ENCODE measurements at places on chromosomes 4 and X. TPM values are rescaled to one million over a fixed set of nuclear protein-coding genes. Genes with fewer than 3 reads are reported as not detected.
A peak's percentile ranks its signal among the peaks of the same experiment; 100 is the strongest.

The FDCSP gene
- not detected for total RNA-seq

The ZNF630 gene
- total RNA-seq = 3.0 TPM

- H3K36me3 ChIP-seq = no peaks in the 10 kb centered on the region
- H3K27ac ChIP-seq = no peak overlapping the region
- no peak overlapping the region for H3K4me3 ChIP-seq
- no peak for DNase-seq
- no peaks in the 10 kb centered on the region for H3K4me1 ChIP-seq
- no peaks in the 10 kb centered on the region for H3K27me3 ChIP-seq
Measured at GRCh38 chr4:171524903-171525302, 288.3 kb upstream of the GALNTL6 start.

The SHROOM4 gene
- total RNA-seq = 23.0 TPM

DNA sequence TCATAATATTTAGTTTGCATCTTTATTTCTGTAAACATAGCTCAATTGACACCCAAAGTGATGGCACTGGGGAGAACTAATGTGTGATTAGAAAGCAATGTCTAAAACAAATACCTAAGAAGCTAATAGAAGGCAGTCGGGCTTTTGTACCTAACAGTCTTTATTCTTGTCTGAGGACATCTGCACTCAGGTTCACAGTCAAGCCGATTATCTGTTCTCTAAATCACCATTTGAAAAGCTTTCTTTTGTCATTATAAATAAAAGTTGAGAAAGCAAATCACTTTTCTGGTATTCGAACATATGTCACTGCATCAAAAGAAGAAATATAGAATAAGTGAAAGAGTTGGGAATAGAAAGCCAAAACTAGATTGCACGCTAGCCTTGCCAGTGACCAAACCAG lies 2037.9 kb upstream of the TENM3 start:
- H3K27ac ChIP-seq = no peak overlapping the region
- no peak for DNase-seq

The HOPX gene
- 729 TPM for total RNA-seq

The CENPU gene
- 11.3 TPM for total RNA-seq

The TMEM154 gene
- total RNA-seq = 6.7 TPM

The F11 gene
- total RNA-seq = 5.4 TPM

- no peak overlapping the region for H3K4me3 ChIP-seq
- H3K27ac ChIP-seq = no peak overlapping the region
- H3K36me3 ChIP-seq = no peaks in the 10 kb centered on the region
- H3K4me1 ChIP-seq = no peaks in the 10 kb centered on the region
- H3K27me3 ChIP-seq = peaks cover 7% of the 10 kb centered on the region
Measured at GRCh38 chrX:153621949-153622598, 23.1 kb upstream of the CCNQ start.

DNA sequence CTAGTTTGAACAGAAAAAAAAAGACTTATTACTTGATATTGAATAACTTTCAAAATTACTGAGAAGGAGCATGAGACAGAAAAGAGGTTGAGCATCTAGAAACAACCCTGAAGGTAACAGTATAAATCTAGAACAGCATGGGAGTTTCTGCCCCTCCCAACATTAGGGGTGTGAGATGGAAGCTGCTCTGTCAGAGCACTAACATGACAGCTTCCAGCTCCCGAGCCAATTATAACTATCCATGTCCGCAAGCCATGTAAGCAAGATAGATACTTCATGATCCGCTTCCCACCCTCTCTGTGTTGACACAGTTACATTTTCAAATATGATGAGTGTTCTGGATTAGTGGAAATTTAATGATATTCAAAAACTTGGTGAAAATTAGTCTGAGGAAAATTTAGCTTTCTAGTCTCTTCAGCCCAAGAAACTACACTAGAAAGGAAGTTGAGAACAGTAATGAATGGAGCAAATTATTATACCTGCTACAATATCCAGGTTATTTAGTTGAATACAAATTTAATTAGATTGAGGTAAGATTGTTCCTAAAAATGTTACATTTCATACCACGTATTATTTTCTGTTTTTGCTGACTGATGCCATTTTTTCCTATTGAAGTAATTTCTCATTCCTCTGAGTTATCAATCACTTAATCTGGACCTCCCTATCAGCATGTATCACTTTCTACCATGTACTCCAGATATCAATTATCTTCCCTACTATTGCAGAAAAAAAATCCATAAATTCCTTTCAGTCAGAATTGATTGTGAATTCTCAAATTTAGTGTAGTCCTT lies 129.3 kb upstream of the SLIT2 start:
- no peak for DNase-seq
- no peak overlapping the region for H3K4me3 ChIP-seq
- H3K27me3 ChIP-seq = no peaks in the 10 kb centered on the region
- no peaks in the 10 kb centered on the region for H3K4me1 ChIP-seq
- no peak overlapping the region for H3K27ac ChIP-seq

The ARHGEF38 gene
- 12.0 TPM for total RNA-seq

The NLRP2B gene
- not detected for total RNA-seq

The SPOCK3 gene
- total RNA-seq = 0.15 TPM

The VBP1 gene
- total RNA-seq = 44.4 TPM

GRCh38 chr4:84498935-84499623 lies at the start of gene NKX6-1:
TSS of gene NKX6-1 (minus strand) at chr4:84499292. CDS start at chr4:84498228, 1,064 bp downstream.
- DNase-seq = no peak
- no peak within 1 kb of the TSS for H3K27ac ChIP-seq
- H3K27me3 ChIP-seq = peaks cover 100% of the 10 kb centered on the region
- H3K4me1 ChIP-seq = peaks cover 34% of the 10 kb centered on the region
- H3K4me3 ChIP-seq = peak within 1 kb of the TSS; percentile 12

- no peaks in the 10 kb centered on the region for H3K4me1 ChIP-seq
- H3K27me3 ChIP-seq = no peaks in the 10 kb centered on the region
- no peak overlapping the region for H3K4me3 ChIP-seq
Measured at GRCh38 chrX:16063921-16064320, 59.4 kb upstream of the GRPR start.

GRCh38 chrX:24999511-24999910 lies 16.3 kb downstream of the ARX start:
- H3K27ac ChIP-seq = no peak overlapping the region
- H3K4me1 ChIP-seq = peaks cover 3% of the 10 kb centered on the region
- DNase-seq = no peak
- H3K36me3 ChIP-seq = no peaks in the 10 kb centered on the region
- peaks cover 31% of the 10 kb centered on the region for H3K27me3 ChIP-seq

GRCh38 chr4:132071815-132072214 lies 1077.3 kb upstream of the PCDH10 start:
- H3K27me3 ChIP-seq = no peaks in the 10 kb centered on the region
- H3K36me3 ChIP-seq = no peaks in the 10 kb centered on the region
- no peak overlapping the region for H3K4me3 ChIP-seq
- no peak overlapping the region for H3K27ac ChIP-seq

GRCh38 chr4:160562661-160563060 lies 1459.8 kb downstream of the RAPGEF2 start:
- no peak for DNase-seq
- no peak overlapping the region for H3K27ac ChIP-seq
- H3K36me3 ChIP-seq = no peaks in the 10 kb centered on the region

DNA sequence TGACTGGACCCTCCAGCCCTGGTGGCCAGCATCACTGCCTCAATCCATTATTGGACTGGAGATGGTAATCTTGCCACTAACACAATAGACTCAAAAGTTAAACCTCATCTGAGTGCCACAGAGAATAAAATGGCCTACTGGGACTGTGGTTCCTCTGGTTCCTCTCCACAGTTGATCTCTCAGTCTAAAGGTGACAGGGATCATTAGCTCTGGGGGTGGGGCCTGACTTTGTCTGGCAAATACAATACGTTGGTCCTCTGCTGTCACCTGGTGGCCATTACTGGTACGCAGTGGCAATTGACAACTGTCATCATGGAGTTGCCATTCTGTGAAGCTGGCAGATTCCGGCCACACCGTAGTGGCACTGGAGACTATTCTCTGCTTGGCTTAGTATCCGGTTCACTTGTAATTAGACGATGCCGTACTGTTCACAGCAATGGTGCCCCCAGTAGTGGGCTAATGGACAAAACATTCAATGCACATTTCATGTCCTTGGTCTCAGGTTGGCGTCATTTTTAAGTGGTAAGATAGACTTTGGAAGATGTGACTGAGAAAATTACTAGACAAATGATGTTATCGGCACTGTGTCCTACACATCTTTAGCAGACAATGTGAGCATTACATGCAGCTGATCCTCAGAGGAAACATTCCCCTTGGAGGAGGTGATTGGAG lies 6.7 kb downstream of the FGFBP2 start:
- no peak overlapping the region for H3K4me3 ChIP-seq
- peaks cover 12% of the 10 kb centered on the region for H3K27me3 ChIP-seq
- H3K36me3 ChIP-seq = no peaks in the 10 kb centered on the region
- DNase-seq = peak; percentile 20
- no peaks in the 10 kb centered on the region for H3K4me1 ChIP-seq
- H3K27ac ChIP-seq = no peak overlapping the region

- no peaks in the 10 kb centered on the region for H3K27me3 ChIP-seq
- peak overlapping the region; percentile 82 for H3K27ac ChIP-seq
- peaks cover 21% of the 10 kb centered on the region for H3K4me1 ChIP-seq
Measured at GRCh38 chr4:184346682-184347081, 127.7 kb downstream of the IRF2 start.

DNA sequence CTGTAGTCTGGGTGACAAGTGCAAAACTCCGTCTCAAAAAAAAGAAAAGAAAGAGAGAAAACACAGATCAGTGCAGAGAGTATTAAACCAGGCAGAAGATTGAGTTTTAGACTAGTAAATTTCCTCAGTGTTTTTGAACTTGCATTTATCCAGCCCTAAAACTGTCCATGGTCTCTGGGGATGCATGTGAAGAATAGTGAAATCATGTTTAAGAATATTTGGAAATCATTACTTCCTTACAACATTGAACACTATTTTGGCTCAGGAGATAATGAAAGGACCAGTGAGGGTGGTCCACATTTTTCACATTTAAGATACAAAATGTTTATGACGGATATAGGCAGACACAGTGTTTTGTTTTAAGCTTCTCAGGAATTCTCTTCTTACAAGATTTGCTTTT lies 195.8 kb upstream of the RASGEF1B start:
- H3K36me3 ChIP-seq = no peaks in the 10 kb centered on the region
- no peak for DNase-seq
- H3K27me3 ChIP-seq = no peaks in the 10 kb centered on the region
- H3K27ac ChIP-seq = no peak overlapping the region
- H3K4me3 ChIP-seq = no peak overlapping the region

- no peaks in the 10 kb centered on the region for H3K36me3 ChIP-seq
- H3K4me1 ChIP-seq = no peaks in the 10 kb centered on the region
- H3K27me3 ChIP-seq = no peaks in the 10 kb centered on the region
- H3K4me3 ChIP-seq = no peak overlapping the region
- H3K27ac ChIP-seq = no peak overlapping the region
Measured at GRCh38 chrX:38987198-38987651, 186.0 kb downstream of the MID1IP1 start.

DNA sequence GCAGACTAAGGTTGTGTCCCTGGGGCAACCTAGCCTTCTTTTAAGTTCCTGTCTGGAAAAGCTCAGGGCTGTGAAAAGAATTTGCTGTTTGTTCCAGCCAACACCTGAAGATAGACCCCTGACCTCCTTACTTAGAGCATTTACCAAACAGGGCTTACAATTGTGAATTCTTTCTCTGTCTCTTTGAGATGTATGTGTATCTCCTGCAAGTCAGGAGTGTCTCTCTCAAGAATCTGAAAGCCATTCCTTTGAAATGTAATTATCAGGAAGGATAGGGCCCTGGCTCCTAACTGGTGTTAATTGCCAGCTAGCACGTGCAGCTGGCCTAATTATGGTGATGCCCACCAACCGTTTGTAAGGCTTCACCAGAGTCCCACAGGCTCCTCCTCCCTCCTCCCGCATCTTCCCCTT lies 18.2 kb downstream of the CCNG2 start:
- H3K27ac ChIP-seq = no peak overlapping the region
- H3K4me1 ChIP-seq = no peaks in the 10 kb centered on the region
- H3K27me3 ChIP-seq = no peaks in the 10 kb centered on the region
- peaks cover 8% of the 10 kb centered on the region for H3K36me3 ChIP-seq
- no peak overlapping the region for H3K4me3 ChIP-seq

The PAGE1 gene
- not detected for total RNA-seq

- no peak for DNase-seq
- no peaks in the 10 kb centered on the region for H3K36me3 ChIP-seq
- no peak overlapping the region for H3K4me3 ChIP-seq
- no peaks in the 10 kb centered on the region for H3K27me3 ChIP-seq
Measured at GRCh38 chrX:1833656-1834360, 218.9 kb downstream of the ASMT start.

- H3K27ac ChIP-seq = no peak overlapping the region
- no peak overlapping the region for H3K4me3 ChIP-seq
- peaks cover 7% of the 10 kb centered on the region for H3K27me3 ChIP-seq
- DNase-seq = no peak
- H3K36me3 ChIP-seq = no peaks in the 10 kb centered on the region
- peaks cover 24% of the 10 kb centered on the region for H3K4me1 ChIP-seq
Measured at GRCh38 chr4:148435654-148436406, 6.4 kb downstream of the NR3C2 start.

GRCh38 chr4:24730256-24731001 lies 64.9 kb upstream of the SOD3 start:
- no peaks in the 10 kb centered on the region for H3K27me3 ChIP-seq
- no peaks in the 10 kb centered on the region for H3K4me1 ChIP-seq

The HEPH gene
- total RNA-seq = 34.6 TPM

The XAGE1A gene
- total RNA-seq = not detected

GRCh38 chr4:107693132-107693531 lies 26.9 kb downstream of the PAPSS1 start:
- no peak for DNase-seq
- no peaks in the 10 kb centered on the region for H3K4me1 ChIP-seq
- H3K4me3 ChIP-seq = no peak overlapping the region
- H3K27ac ChIP-seq = peak overlapping the region; percentile 52
- H3K27me3 ChIP-seq = no peaks in the 10 kb centered on the region
- H3K36me3 ChIP-seq = peaks cover 5% of the 10 kb centered on the region

- peaks cover 28% of the 10 kb centered on the region for H3K4me1 ChIP-seq
- H3K4me3 ChIP-seq = no peak overlapping the region
- peaks cover 8% of the 10 kb centered on the region for H3K36me3 ChIP-seq
- no peak overlapping the region for H3K27ac ChIP-seq
Measured at GRCh38 chr4:184451726-184452125, 22.6 kb downstream of the IRF2 start.

GRCh38 chr4:151983854-151984253 lies 223.0 kb upstream of the GATB start:
- H3K36me3 ChIP-seq = no peaks in the 10 kb centered on the region
- H3K27ac ChIP-seq = no peak overlapping the region
- H3K4me3 ChIP-seq = no peak overlapping the region
- H3K27me3 ChIP-seq = no peaks in the 10 kb centered on the region

GRCh38 chr4:105162123-105162796 lies 15.6 kb downstream of the TET2 start:
- H3K36me3 ChIP-seq = no peaks in the 10 kb centered on the region
- DNase-seq = no peak
- no peaks in the 10 kb centered on the region for H3K27me3 ChIP-seq
- peak overlapping the region; percentile 7 for H3K27ac ChIP-seq
- peaks cover 46% of the 10 kb centered on the region for H3K4me1 ChIP-seq

DNA sequence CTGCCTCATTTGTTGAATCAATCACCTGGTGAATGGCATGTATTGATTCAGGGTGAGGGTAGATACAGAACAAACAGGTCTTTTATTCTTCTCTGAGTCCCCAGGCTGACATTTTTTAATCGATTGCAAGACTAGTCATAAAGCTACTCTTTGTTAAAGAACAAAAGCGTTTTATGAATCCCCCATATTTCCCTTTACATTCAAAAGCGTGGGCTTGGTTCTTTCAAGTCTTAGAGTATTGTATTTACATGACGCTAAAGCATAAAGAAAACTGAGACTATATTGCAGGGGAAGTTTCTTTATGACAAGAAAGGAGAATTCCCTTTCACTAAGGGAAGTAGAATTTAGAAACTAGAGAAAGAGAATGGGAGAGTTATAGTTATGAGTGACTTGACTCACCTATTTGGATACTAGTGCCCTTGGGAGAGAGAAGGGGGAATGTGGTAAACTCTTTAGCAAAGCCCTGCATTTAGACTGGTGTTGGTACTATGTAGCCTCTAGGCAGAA lies 69.3 kb upstream of the PDE5A start:
- no peaks in the 10 kb centered on the region for H3K36me3 ChIP-seq
- H3K27ac ChIP-seq = no peak overlapping the region
- no peak for DNase-seq
- no peak overlapping the region for H3K4me3 ChIP-seq
- no peaks in the 10 kb centered on the region for H3K27me3 ChIP-seq
- no peaks in the 10 kb centered on the region for H3K4me1 ChIP-seq
